ENCODE measurements at places on chromosomes 5 and 9.

GRCh38 chr9:91935805-91936514 is 14.1 kb downstream of the ROR2 start:
- DNase-seq = no peak

DNA sequence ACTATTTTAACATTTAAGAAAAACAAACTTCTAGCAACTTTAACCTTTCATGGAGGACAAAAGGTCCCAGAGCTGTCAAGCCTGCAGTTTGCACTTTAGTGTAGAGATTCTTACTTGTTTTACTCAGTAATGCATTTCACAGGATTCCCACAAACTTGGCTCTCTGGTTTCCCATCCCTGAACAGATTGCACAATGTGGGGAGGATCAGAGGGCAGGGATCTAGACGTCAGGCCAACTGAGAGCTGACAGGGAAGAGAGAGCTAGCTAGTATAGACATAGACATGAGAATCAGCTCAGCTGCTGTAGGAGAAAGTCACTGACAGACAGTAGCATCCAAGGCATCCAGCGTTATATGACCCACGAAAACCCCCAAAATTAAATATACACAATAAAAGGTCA is 20.9 kb upstream of the BNIP1 start:
- DNase-seq = no peak

GRCh38 chr9:127753622-127754021 is 18.5 kb upstream of the TOR2A start:
- DNase-seq = no peak

GRCh38 chr5:76422227-76422626 is 19.1 kb downstream of the IQGAP2 start:
- no peak for DNase-seq

- DNase-seq = no peak
These were observed 4.7 kb downstream of the BRD3 start for GRCh38 chr9:134063088-134063570.

DNA sequence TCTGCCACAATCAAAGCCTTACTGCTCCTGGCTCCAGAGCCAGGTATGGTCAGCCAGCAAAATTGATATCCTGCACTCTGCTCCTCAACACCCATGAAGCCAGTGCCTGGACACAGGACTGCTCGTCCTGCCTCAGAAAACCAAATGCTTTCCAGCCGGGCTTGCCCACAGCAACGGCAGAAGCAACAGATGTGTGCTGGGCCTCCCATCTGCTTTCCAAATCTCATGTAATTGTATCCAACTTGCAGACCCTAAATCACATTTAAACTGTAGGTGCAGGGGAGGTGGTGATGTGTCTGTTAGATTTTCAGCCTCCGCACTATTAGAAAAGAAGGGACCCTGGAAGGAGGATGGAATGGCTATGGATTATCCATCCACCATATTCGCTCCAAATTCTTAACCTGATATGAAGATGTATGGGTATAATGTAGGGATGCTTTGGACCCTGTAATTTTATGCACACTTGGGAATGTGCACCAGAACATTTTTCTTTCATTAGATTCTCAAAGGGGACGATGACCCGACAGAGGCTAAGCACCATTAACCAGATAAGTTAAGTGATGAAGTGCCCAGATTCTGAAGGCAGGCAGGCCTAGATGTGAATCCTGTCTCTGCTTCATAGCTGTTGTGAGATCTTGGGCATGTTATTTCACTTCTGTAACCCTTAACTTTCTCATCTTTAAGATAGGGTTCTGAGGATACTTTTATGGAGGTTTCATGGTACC is 58.2 kb downstream of the EXOSC2 start:
- no peak for DNase-seq

GRCh38 chr9:37119360-37119759 is 1.0 kb upstream of the ZCCHC7 start:
- no peak for DNase-seq
